Mesenteric fat pad (tissue), 1 donor: ENCODE measurements at places on chromosomes 2 and 18. TPM values are rescaled to one million over a fixed set of nuclear protein-coding genes. Genes with fewer than 3 reads are reported as not detected.

The SAG gene
- total RNA-seq = not detected

The G6PC2 gene
- total RNA-seq = 0.35 TPM

DNA sequence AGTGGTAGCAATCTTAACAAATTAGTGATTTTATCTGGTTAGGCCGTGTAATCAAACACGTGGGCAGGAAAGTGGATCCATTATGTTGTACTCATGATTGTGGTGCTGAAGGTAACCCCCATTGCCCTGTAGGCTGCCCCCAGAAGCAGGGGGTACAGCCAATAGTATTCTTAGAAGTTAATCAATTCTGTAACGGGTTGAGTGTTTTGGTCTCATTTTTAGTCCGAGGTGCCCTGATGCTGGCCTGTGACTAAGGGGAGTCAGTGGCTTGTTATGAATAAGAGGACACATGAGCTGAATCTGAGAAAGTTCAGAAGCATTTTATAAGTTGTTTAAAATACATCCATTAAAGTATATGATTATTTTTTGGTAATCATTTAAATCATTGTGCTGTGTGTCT lies 8.6 kb downstream of the EPAS1 start:
- no peak for DNase-seq

DNA sequence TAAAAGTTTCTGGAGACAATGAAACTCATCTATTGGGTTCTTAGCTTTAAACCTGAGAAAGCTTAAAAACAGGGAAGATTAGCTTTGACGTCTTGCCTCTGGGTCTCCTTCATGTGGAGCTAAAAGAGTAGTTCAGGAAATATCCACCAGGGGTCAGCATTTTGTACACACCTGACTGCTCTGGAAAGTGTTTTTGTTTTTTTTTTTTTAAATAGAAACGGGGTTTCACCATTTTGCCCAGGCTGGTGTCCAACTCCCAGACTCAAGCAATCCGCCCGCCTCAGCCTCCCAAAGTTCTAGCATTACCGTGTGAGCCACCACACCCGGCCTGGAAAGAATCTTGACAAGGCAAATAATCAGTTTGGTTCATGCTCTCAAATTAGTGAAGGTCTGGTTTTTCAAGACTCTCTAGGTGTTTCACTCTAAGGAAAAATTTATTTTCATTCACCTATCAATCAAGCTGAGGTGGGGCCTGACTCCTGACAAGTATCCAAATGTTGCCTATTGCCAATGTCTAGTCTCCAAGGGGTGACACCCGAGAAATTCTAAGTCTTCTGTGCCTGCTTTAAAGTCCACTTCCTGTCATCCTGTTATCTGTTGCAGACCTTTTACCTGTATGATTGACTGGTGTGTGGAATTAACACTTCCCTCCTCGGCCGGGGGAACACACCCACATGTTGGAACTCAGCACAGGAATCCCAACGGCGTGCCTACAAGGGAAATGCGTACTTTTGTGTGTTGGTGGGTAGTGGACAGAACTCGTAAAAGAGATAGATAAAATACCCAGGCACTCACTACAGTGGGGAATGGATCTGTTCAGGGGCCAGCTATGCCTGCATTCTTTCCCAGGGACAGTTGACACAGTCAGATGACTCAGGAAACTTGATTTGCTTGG lies 11.3 kb downstream of the IL1RN start:
- DNase-seq = no peak

DNA sequence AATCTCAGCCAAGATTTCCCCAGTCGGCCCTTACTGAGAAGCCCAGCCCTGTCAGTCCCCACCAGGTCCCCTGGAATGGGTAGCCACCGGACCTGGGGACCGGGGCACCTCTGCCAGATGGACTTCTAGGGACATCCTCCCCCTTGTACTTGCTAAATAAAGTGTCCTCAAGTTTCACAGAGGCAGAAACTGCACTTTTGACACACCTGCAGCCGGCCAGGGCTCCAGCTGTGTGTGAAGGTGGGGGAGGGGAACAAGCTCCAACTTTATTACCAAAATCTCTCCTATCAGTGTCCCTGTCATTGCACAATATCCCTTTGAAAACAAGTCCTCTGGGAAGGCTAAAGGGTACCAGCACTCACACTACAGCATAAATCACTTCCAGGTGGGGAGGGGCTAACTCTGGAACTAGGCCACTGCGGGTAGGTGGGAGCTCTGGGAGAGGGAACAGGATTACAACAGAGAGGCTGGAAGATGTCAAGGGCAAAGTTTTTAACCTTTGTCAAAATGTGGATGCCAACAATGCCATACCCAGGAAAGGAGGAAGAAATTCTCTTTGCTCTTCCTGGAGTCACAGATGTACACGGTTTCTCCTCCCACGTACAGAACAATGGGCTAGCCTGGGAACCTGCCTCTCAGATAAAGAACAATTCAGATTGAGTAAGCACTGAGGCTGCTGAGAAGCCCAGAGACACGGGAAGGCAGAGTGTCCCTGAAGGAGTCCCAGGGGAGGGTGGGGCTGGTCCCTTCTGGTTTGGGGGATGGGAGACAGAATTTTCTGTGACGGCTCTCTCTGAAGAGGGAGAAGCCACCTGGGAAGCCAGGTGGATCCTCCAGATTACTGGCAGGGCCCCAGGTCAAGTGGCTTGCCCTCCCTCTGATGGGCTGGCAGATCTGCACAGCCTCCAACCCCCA lies 11.0 kb downstream of the SDC1 start:
- DNase-seq = no peak

DNA sequence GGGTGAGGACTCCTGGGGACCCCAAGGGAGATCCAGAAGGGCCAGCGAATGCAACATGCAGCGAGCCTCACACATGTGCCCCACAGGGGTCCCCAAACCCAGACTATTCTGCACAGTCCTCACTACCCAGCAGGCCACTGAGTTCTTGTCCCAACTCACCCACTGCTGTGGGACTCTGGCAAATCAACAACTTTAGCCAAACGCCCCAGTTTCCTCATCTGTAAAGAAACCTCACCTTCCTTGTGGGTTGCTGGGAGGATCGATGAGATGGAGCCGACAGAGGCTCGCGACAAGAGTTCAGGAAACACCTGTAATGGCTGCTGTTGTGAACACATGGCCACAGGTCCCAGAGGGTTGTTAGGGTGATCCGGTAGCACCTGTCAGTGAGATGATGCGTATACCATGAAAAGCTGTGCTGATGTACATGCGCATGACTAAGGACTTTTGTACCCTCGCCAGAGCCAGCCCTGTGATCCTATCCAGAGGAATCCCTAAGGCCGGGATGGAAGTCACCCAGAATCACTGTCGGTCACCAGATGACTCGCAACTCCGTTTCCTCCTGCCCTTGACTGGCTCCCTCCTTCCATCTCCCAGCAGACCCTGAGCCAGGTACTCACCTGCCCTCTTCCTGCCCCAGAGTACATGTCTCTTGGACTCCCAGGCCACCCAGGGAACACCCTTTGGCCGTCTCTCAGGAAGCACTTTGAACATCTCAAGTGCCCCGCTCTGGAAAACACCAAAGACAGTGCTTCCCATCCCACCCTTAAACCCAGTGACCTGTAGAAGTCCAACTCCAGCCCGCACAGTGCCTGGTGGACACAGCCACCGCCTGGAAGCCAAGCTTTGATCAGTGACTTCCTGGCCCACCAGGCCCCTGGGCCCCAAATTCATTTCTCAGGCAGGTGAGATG lies 103.3 kb upstream of the ID2 start:
- peak; percentile 82 for DNase-seq
